Naive thymus-derived CD8-positive, alpha-beta T cell (primary cell): ENCODE measurements at places on chromosomes 5 and 9.

DNA sequence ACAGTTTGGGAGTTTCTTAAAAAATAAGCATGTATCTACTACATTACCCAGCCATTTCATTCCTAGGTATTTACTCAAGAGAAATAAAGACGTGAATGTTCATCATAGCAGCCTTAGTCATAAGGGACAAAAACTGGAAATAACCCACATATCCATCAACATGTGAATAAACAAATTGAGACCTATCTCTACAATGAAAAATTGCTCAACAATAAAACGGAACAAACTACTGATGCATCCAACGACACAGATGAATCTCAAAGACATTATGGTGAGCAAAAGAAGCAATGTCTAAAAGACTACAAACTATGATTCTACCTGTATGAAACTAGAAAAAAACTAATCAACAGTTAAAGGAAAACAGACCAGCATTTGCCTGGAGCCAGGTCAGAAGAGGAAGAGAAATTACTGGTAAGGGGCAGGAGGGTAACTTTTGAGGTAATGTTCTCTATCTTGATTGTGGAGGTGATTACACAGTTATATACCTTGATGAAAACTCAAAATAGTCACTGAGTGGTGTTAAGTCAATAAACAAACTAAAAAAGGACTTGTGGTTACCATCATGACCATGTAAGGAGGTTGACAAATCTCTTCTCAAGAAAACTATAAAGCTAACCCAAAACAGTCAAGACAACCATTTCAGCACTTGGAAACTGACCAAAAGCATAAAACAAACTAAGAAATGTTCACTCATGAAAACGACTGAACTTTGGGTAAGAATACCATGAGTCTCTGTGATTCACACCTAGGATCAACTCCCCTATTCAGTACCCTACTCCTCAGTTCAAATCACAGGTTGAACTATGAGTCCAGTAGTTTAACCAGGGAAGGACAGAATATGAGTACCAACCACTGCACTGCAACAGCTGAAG is 10.4 kb downstream of the UIMC1 start:
- no peak for DNase-seq

GRCh38 chr9:35072461-35073278 is at the start of gene VCP:
TSS of gene VCP (minus strand) at chr9:35072625. CDS start at chr9:35072353, 272 bp downstream.
- DNase-seq: peak; percentile 97

DNA sequence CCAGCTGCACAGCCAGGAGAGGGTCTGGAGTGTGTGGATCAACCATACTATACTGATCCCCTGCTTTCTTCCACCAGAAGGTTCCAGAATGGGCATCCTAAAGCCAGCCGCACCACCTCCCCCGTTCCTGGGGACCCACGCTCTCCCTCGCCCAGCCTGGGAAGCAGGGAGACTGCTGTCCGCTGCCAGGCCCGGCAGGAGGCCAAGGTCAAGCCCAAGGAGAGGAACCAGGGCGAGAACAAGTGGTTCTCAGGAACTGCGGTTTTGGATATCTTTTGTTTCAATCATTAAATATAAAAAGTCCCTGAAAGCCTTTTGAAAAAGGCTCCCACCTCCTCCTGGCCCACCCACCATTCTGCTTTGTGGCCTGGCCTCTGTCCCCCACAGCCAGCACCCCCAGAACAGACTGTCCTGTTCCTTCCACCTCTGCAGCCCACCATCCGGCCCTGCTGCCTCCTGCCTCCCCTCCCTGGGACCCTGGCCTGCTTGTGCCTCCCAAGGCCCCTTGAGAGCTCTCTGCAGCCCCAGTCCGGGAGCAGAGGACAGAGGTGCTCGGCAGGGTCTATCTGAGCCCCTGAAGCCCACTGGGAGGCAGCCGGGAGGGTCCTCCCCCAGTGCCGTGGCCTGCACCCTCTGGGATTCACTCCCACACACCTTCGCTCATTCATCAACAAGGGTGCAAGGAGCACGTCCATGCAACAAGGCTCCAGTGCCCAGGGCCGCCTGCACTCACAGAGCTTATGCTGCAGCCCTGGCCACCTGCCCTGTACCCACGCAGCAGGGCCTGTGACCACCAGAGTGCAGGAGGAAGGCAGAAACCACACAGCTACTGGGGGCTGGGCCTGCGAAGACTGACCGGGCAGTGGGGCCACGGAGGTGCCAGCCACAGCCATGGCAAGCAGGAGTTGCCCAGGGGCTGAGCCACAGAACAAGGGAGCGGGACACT is 614 bp upstream of the LCN6 start:
- DNase-seq: no peak

DNA sequence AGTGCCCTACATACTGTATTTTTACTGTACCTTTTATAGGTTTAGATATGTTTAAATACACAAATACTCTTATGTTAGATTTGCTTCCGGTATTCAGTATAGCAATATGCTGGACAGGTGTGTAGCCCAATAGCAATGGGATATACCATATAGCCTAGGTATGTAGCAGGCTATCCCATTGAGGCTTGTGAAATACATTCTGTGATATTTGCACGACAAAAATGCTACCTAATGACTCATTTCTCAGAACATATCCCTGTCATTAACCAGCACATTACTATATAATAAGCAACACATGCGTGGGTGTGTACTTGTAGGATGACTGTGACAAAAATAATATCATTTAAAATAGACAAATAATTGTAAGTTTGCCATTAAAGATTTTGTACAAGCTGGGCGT is 208.8 kb downstream of the MRPS30 start:
- DNase-seq: no peak

DNA sequence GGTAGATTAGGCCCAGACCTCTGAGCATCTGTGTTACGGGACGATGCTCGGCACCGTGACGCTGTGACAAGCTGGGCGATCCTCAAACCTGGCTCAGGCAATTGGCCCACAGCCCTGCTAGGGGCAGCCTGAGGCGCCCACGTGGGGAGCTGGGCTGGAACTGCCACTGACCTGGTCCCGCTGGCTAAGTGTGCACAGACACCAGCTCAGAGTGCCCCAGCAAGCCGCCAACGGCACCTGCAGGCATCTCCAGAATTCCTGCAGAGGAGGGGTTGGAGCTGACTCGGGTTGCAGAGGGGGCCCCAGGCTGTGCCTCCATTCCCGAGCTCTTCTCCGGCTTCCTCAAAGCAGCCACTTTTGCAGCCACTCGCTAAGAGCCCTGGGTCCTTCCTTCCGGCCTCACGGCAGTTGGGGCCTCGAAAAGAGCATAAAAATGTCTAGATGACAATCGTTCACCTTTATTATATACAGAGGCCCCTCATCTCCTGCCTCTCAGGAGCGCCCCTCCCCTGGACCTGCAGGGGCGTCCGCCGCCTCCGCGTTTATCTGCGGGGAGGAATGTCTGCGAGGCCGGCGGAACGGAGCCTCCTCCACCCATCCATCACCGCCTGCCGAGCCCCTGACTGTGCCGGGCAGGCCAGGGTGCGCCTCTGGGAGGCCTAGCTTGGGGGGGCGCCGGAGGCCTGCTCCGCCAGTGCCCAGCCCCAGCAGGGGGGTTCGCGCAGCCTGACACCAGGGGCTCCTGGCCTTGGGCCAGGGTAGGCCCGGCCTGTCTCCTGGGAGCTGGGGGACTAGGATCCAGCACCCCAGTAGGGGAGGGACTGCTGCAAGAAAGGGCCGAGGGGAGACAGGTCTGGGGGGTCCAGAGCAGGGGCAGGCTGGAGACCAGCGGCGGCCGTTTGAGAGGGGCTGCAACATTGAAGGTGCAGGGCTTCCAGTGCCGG is 144.9 kb downstream of the BARX1 start:
- no peak for DNase-seq

DNA sequence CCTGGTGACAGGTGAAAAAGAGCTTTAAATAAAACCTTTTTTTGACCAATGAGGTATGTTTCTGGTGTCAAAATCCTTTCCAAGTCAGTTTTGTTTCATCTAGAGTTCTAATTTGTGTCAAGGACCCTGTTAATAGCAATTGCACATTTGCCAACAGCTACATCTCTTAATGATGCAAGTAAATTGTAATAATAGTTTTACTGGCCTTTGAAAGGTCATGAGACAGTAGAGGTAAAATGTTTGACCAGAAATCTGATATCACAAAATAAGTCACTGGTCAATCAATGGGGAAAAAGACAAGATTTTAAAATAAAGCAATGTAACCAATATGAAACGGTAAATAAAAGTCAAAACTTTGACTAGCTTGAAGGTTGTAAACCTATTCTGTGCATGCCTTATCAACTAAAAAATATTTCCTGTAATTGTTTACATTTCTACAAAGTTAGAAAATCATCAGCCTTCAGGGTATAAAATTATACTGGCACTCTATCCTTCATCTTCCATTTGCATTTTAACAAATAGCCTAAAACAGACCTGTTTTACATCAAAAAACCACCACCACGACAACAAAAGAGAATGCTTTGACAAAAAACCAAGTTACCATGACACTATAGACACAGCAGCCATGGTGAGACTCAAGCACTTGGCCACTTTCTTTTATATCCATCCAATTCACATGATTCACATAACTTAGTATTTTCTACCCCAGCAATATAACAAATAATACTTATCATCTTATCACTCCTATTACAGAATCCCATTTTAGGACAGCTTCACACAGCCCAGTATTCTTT is 3.0 kb downstream of the NADK2 start:
- no peak for DNase-seq
